ENCODE measurements at places on chromosomes 6 and 20.

GRCh38 chr6:4732691-4733315, 43.4 kb upstream of the CDYL start:
- no peak for DNase-seq

- DNase-seq = no peak
Observed at GRCh38 chr6:98821756-98822405, 12.5 kb upstream of the POU3F2 start.

- DNase-seq = no peak
Observed at GRCh38 chr20:61234224-61234890, 17.7 kb upstream of the CDH4 start.

DNA sequence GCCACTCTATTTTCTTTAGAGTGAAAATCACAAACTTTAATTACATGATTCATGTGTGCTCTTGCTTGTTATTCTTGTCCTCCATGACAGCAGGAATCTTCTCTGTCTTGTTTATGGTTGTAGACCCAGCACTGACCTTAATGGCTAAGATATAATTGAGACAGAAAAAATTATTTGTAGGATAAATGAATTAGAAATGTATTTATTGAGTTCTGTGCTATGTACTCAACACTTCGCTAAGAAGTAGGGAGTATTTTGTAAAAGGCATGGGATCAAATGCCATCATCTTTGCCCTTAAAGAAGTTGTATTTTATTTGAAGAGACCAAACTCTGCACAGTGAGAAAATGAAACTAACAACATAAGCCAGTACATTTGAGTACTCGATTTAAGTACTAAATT, 71.2 kb downstream of the CBLN4 start:
- DNase-seq = no peak

- DNase-seq = no peak
Observed at GRCh38 chr6:107491760-107492660, 2.1 kb downstream of the SOBP start.

DNA sequence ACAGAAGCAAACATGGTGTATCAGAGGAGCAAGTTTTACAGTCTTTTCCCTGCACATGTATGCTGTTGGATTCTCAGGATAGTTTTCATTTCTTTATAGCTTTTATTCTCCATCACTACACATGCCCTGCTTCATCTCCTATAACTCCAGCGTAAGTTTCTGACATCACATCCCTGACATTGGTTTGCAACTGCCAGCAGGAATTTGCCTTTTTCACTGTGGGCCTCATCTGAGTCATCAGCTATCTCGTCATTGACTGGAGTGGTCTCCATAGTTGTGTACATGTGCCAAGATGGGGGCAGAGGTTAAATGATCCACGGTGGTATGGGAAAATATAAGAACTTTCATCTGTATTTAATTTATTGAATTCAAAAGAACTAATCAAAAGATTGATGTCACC, 96.7 kb downstream of the SLX4IP start:
- no peak for DNase-seq

- DNase-seq = no peak
Observed at GRCh38 chr6:49464691-49465090, 1.5 kb downstream of the CENPQ start.

All from NCI-H187 treated with DMSO at 0.1 percent for 48 hours (cell line).